ENCODE measurements at places on chromosomes 12 and 14. TPM values are rescaled to one million over a fixed set of nuclear protein-coding genes. Genes with fewer than 3 reads are reported as not detected.

DNA sequence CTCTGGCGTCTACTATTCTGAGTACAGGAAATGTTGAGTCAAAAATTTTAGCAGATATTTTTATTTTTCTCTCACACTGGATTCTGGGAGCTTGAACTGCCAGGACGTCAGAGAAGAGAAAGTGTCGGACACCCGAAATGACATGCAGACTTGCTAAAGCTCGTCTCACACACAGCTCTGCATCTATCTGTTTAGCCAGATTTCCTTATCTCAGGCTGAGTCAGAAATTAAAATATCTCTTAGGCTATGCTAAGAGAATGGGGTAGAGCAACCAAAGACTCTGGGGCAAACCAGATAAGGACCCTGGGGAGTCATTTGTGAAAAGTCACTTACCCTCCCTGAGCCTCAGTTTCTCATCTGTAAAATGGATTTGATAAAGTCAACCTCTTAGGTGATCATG, 1124.1 kb downstream of the VRK1 start:
- DNase-seq: no peak

- DNase-seq: no peak
Observed at GRCh38 chr12:48078901-48079300, 27.0 kb downstream of the SENP1 start.

DNA sequence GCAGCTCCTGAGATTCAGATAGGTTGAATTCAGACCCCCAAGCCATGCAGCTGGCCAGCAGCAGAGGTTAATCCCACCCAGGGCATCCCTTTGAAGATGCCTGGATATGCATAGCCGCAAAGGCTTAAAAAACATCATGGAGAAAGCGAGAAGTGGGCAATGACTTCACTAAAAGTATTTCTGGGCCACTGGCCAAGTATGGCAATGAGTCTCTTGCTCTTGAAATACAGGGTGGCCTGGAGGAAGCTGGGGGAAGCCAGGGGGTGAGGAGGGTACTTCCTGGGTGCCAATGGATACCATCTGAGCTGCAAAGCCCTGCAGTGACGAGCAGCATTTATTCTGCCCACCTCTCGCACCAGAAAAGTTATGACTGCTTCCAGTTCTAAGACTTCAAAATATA, 539.3 kb upstream of the TBX3 start:
- no peak for DNase-seq

GRCh38 chr14:59320763-59321625, 132.5 kb downstream of the DAAM1 start:
- no peak for DNase-seq

DNA sequence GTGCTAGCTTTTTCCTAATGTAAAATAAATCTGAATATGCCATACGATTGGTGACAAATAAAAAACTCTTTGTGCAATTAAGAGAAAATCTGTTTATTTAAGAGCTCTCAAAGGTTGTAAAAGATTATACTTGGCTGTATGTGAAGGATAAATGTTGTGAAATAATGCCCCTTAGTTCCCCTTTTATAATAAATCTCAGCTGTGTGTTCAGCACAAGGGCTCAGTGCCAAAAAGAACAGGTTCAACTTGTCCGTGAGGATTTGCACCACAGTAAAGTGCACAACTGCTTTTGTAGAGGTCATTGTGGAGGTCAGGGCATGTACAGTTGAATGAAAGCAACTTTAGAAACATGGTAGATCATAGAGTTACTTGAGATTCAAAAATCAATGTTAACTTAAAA, 118.6 kb downstream of the TRMT5 start:
- DNase-seq: peak; percentile 48

- DNase-seq: no peak
Observed at GRCh38 chr12:121223292-121224285, 13.7 kb downstream of the P2RX4 start.

GRCh38 chr12:106643000-106643399, 60.2 kb downstream of the RFX4 start:
- no peak for DNase-seq

GRCh38 chr12:66724616-66725015, 45.7 kb upstream of the GRIP1 start:
- DNase-seq: no peak

- DNase-seq: no peak
Observed at GRCh38 chr14:79483477-79484388, 727.6 kb downstream of the DIO2 start.

GRCh38 chr14:100471441-100472093, 115.7 kb downstream of the BEGAIN start:
- DNase-seq: no peak

- DNase-seq: no peak
Observed at GRCh38 chr12:130583800-130584199, 132.3 kb downstream of the RIMBP2 start.

- no peak for DNase-seq
Observed at GRCh38 chr12:50110127-50110761, 1.8 kb upstream of the COX14 start.

GRCh38 chr14:75126679-75127473, at the start of gene NEK9:
Gene NEK9 (minus strand): TSS chr14:75127048. CDS start chr14:75126921, 127 bp downstream.
- peak; percentile 74 for DNase-seq

GRCh38 chr14:50669441-50669986, 1.4 kb upstream of the SAV1 start:
- no peak for DNase-seq

- no peak for DNase-seq
Observed at GRCh38 chr14:77311217-77311616, 9.5 kb downstream of the POMT2 start.

- peak; percentile 95 for DNase-seq
Observed at GRCh38 chr14:68548194-68549076, 244.4 kb downstream of the ZFP36L1 start.

- DNase-seq: no peak
Observed at GRCh38 chr12:62928632-62929031, 6.3 kb downstream of the PPM1H start.

- no peak for DNase-seq
Observed at GRCh38 chr14:59161561-59162175, 26.8 kb upstream of the DAAM1 start.

DNA sequence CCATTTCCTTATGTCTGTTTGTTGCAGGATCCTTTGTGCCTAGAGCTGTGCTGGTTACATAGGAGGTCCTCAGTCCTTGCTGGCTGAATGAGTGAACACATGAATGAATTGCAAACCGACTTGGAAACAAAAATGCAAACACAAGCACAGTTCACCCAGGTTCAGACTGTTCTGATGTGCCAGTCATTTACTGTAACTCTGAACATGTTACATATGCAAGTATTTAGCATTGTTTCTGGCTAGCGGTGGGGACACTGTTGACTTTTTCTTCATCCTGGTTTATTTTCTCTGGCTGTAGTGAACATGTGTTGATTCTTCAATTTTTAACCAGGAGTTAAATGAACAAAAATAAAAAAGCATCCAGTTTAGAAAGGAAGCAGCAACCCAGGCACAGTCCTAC, 33.4 kb downstream of the TSPAN9 start:
- no peak for DNase-seq

- DNase-seq: no peak
Observed at GRCh38 chr12:21129351-21129750, 1.6 kb upstream of the SLCO1B1 start.

Gene PRPH
- polyA plus RNA-seq: 5.0 TPM

Gene ACVRL1
- 33.9 TPM for polyA plus RNA-seq

Gene RHOJ
- 25.0 TPM for polyA plus RNA-seq

Gene CLEC4D
- 0.49 TPM for polyA plus RNA-seq

Gene LUM
- polyA plus RNA-seq: 194 TPM

Gene ACSM4
- 0.07 TPM for polyA plus RNA-seq

Gene RNASE3
- 0.34 TPM for polyA plus RNA-seq

Gene GUCY2C
- 0.62 TPM for polyA plus RNA-seq

Gene NFYB
- 86.5 TPM for polyA plus RNA-seq

All from left renal pelvis (tissue), 4 donors.